ENCODE measurements at places on chromosomes 1 and 21. TPM values are rescaled to one million over a fixed set of nuclear protein-coding genes. Genes with fewer than 3 reads are reported as not detected.

Gene SPRR1A
- total RNA-seq = not detected

Gene KCNA10
- not detected for total RNA-seq

DNA sequence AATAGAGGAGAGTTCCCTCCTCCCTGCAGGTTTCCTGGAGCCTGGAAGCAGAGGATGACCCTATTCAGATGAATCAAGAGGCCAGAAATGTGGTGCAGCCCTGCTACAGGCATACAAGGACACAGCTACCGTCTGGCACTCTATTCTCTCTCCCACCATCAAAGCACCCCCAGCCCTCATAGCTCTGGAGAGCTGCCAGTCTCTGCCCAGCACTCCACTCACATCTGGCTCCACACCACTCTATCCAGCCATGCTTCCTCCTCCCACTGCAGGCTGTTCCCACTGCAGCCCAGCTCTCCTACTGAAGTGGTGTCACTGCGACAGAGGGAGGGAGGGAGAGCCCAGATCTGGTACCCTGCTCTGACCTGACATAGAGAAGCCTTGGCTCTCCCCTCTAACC, 18.4 kb downstream of the SYT2 start:
- DNase-seq = no peak

Gene NUDT4B
- 1.1 TPM for total RNA-seq

DNA sequence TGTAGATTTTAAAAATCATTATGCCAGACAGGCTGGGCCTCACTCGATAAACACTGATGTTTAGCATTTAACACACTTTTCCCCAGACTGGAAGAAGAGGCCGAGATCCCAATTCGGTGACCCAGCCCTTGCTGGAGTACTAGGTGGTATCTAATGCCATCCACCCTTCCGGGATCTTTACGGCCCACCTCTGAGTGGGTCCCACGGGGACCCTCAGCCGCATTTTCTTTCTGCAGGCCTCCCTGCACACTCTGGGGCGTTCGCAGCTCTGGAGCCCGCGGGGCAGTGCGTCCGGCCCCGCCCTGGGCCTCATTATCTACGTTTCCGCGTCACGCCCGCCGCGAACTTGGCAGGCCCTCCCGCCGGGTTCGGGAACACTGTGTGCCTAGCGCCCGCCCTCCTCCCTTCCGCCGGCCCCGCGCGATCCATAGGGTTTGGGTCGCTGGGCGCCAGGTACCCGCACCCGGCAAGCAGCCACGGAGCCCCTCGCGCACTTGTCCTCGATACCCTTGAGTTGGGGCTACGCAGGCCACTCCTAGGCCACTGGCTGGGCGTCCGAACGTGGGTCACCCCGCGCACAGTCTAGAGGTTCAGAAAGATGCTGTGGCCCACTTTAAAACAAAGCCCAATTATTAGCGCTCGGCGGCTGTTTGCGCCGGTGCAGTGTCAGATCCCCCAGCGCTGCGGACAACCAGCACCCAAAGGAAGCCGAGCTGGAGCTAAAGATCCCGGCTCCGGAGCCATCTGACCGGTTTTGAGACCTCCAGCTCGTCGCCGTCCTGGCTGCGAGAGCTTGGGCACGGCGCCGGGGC, 950 bp upstream of the EVA1C start:
- DNase-seq = peak; percentile 77

- no peak for DNase-seq
Measured at GRCh38 chr1:65882076-65882475, 89.4 kb downstream of the PDE4B start.

GRCh38 chr1:185720633-185721272, 13.4 kb upstream of the HMCN1 start:
- no peak for DNase-seq

Gene TMEM234
- total RNA-seq = 16.4 TPM

Gene NR1I3
- not detected for total RNA-seq

- DNase-seq = no peak
Measured at GRCh38 chr1:205604825-205605505, 26.8 kb downstream of the ELK4 start.

Gene VAV3
- total RNA-seq = 2.3 TPM

Gene TEDDM1
- not detected for total RNA-seq

GRCh38 chr1:172818841-172819527, 160.1 kb downstream of the FASLG start:
- peak; percentile 51 for DNase-seq

Gene HENMT1
- total RNA-seq = 26.7 TPM

- no peak for DNase-seq
Measured at GRCh38 chr21:28833182-28833581, 159.5 kb downstream of the LTN1 start.

Gene ETV3L
- not detected for total RNA-seq

DNA sequence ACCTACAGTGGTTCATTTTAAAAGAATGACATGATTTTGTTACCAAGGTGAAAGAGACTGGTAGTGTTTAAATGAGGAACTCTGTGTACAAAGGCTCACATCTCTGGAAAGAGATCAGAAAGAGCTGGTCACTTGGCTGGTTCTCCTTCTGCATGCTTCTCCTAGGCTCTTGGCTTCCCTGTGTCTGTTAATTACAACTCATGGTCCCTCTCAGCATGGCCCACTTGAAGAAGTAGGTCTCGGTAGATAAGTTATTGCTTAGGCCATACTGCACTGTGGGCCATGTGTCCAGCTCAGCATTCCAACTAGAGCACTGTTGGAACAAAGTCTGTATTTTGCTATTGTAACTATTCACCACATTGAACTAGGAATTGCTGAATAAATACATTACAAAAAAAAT, 91.1 kb downstream of the KIAA0319L start:
- DNase-seq = no peak

DNA sequence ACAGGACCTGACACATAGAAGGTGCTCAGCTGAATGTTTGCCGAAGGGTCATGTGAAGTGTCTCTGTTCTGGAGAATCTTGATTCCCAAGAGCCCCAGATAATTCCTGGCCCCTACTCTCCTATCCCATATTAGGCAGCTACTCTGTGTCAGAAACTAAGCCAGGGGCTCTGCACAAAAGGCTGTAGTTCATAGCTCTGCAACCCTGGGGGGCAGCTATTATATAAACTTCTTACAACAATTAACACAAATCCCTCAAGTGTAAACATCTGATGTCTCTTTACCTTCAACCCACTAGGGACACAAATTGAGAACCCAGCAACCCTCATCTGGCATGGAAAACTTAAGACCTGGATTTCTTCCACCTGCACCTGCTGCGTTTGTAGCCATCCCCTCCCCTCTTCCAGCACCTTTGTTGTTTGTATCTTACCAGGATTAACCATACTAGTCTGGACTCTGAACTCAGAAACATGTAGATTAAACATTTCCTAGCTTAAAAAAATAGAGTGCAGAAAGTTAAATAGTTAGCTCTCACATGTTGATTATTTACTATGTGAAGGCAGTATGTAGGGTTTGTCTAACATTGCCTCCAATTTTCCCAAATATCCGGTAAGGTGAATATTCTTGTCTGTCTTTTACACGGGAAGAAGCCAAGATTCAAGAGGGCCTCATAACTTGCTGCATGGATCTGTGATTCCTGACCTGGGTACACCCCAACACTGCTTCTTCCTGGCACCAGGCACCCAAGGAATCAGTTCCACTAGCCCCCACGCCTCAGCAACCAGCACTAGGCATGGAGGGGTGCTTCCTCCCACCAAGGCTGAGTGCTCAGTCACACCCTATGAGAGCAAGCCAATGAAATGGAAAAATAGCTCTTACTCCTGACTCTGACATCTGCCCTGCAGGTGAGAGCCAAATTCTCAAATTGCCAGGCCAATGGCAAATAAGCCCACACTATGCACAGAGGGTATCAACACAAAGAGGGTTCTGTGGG, 220.7 kb upstream of the HOOK1 start:
- DNase-seq = no peak

DNA sequence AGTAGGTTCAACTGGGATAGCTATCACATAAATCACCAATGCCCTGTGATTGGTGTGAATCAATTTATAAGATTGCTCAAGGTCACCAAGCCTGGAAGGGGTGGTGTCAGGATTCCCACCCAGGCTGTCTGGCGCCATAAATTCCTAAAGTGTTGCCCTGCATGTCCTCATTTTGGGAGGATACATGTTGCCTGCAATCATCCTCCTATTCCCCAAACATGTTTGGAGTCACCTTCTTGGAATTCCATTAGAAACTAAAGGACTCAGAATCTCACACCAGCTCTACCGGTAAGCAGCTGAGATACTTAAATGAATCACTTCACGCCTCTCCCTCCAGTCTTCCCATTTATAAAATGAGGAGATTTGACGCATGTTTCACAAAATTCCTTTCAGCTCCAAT, 54.1 kb upstream of the SLC45A1 start:
- no peak for DNase-seq

DNA sequence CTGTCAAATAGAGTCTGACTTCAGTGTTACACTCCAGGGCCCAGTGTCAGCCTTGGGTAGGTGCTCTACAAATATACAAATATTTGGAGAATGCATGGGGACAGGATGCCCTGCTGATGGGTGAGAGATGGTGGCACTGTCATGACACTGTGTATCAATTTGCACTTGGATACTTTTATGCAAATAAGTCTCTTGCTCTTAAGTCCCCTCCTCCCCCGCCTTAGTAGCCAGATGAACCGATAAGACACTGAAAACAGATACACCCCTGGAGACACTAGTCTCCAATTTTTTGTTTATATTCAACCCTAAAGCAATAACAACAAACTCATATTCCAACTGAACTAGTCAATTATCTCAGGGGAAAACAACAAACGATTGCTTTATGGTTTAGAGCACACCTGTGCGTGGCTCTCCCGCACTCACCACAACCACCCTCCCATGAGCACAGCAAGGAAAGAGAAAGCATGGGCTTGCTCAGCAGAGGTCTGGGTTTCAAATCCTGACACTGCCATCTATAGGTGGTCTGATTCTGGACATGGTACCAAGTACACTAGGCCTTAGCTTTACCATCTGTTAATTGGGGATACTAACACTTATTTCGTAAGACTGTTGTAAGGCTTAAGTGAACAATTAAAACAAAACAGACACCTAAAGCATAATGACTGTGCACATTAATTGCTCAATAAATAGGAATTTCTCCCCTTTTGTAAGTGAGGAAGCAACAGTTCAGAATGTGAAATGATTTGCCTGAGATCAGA, 50.3 kb downstream of the HIVEP3 start:
- peak; percentile 46 for DNase-seq

Gene SMIM1
- not detected for total RNA-seq

- no peak for DNase-seq
Measured at GRCh38 chr1:82589588-82589987, 788.9 kb downstream of the ADGRL2 start.

Gene TINAGL1
- not detected for total RNA-seq

Gene CTXND2
- total RNA-seq = not detected

DNA sequence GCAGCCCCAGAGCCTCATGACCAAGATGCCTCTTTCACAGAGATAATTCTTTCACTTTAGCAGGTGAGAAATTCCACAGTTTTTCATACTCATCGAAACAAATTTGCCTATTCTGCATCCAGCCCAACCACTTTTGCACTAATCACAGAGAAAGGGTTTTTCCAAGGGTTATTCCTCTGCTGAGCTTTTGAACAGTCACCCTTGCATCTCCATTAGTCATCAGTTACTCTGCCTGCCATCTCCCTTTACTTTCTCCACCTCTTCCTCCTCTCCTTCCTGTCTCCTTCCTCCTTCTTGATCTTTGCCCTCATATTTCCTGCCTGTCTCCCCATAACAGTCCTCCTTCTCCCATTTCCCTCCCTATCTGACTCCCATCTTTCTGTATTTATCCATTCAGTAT, 43.9 kb downstream of the FH start:
- DNase-seq = no peak

DNA sequence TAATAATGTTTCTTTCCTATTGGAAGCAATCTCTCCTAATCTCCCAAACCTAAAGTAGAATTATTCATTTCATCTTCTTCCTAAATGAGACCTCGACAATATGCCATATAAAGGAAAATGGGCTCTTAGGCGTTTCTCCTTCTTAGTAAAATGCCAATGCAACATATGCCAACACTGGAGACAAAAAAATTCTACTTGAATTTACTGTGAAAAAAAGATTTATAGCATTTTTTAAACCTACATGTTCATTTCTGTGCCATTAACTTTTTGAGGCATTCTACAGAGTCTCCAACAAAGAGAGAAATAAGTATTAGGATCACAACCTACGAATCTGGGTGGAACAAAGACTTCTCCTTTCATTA, 1.3 kb downstream of the WDR47 start:
- DNase-seq = no peak

Gene SERTAD4
- not detected for total RNA-seq

Gene RIPPLY3
- not detected for total RNA-seq

Gene CHIA
- total RNA-seq = not detected

DNA sequence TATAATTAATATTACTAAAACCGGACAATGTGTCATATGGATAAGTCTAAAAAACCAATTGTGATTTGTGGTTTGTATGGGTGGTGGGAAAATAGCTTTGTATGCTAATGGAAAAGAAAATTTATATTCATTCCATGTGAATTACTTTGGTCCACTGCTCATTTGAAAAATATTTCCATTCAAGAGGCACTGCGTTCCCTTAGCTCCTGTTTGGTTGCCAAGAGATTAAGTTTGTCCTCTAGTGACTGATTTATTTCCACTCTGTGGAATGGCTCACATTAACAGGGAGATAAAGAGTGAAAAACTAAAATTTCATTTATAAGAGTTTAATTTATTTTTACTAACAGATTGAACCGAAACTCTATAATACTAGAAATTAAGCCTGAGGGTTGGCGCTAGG, 744.1 kb upstream of the CHRM3 start:
- no peak for DNase-seq

Gene RNU1-4
- 1,691 TPM for total RNA-seq

DNA sequence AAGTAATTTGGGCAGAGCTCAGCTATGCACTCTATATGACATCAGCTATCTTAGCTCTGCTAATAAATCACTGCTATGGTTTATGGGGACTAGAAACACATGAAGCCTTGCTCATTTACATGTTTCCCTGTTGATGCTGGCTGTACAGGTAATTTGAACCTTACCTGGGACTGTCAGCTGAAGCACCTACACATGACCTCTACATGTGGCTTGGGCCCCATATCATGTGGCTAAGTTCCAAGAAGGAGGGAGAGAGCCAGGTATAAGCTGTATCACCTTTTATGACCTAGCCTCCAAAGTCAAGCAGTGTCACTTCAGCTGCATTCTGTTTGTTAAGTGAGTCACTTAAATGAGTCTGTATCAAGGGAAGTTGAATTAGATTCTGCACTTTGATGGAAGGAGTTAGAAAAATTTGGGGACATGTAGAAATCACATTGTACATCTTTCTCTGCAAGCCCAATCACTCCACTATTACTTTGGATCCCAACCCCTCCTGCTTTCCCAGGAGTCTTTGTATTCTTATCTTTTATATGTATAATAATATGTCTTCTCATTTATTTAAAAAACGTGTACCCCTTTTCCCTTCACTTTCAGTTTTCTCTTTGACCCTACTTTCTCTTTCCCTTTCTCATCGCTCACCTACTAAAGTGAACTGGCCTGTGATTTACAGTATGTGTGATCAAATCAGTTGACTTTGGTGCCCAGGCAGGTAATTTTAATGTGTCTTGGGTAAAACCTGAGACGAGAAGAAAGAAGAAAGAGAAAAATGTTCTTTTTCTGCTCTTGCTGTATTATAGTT, 53.4 kb upstream of the PRKACB start:
- no peak for DNase-seq

DNA sequence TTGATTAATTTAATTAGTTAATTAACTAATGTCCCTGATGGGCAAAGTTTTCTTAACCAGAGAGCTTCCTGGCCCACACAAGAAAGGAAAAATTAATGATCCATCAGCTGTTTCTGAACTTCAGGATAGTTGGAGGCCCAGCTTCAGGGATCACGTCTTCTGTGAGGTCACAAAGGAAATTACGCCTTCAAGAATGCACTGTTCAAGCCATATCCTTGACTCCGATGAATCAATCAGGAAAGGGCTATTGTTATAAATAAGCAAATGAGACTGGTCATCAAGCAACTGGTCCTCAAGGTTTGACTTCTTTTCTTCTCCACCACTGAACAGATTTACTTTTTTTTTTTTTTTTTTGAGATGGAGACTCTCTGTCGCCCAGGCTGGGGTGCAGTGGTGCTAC, 40.6 kb downstream of the TCP10L start:
- DNase-seq = no peak

Data from activated CD4-positive, alpha-beta memory T cell treated with anti-CD3 and anti-CD28 coated beads, Interleukin-2, amount 10 ng/mL, durations not matched to agents 7 days and 5 days (primary cell).